ENCODE measurements at places on chromosomes 7 and 10.

DNA sequence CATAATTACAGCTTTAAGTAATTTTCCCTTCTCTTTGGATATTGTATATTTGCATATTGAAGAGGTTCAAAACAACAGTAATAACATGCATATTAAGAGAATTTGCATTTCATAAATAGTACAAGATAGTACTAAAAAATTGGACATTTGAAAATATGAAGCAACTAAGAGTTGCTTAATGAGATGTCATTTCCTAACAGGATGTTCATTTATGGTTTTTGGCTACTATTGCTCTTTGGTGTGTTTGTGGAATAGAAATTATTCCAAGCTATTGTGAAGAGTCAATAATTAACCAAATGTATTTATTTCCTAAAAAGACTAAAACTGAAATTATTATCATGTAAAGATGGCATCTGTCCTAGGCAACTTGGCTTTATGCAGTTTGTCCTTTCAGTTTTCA, 4.1 kb upstream of the SGCE start:
- peak; percentile 29 for DNase-seq

GRCh38 chr10:55858730-55859129, 502.3 kb downstream of the ZWINT start:
- no peak for DNase-seq

- DNase-seq: no peak
These were observed 50.8 kb upstream of the PDZD8 start for GRCh38 chr10:117425974-117426566.

- DNase-seq: no peak
These were observed 132.9 kb downstream of the ADRA2A start for GRCh38 chr10:111209692-111210091.

GRCh38 chr10:116815641-116816415, 33.5 kb upstream of the ENO4 start:
- no peak for DNase-seq
